ENCODE measurements at places on chromosomes 12 and 14. TPM values are rescaled to one million over a fixed set of nuclear protein-coding genes. Genes with fewer than 3 reads are reported as not detected.
A peak's percentile ranks its signal among the peaks of the same experiment; 100 is the strongest.

DNA sequence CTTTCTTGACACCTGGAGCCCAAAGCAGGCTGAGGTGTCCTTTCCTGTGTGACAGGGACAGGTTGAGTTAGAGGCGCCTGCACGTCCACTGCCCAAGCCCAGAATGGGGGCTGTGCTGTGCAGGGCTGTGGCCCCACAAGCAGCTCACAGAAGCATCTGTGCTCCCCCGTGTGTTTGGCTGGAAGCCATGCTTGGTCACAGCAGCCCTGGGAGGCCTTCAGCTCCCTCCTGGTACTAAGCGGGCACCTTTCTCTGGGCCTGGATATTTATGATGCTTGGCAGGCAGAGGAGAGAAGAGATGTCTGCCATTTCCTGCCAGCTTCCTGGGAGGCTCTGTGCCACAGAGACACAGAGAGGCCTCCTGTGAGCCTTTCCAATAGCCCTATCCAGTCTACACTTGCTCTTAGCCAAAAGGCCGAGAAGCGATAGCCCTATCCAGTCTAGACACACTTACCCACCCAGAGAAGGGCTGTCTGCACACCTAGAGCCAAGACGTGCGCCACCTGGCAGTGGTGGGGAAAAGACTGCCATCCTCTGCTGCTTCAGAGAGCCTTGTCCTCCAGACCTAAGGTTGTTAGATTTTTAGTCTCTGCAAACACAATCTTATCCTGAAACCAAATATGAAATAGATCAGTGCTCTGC lies 117.4 kb downstream of the GCH1 start:
- DNase-seq, result no peak

- DNase-seq, result no peak
Observed at GRCh38 chr12:92369056-92369455, 223.4 kb upstream of the BTG1 start.

GRCh38 chr12:128783129-128783574 lies 40.6 kb downstream of the SLC15A4 start:
- DNase-seq, result no peak

GRCh38 chr12:109966546-109966945 lies 29.6 kb downstream of the GIT2 start:
- no peak for DNase-seq

DNA sequence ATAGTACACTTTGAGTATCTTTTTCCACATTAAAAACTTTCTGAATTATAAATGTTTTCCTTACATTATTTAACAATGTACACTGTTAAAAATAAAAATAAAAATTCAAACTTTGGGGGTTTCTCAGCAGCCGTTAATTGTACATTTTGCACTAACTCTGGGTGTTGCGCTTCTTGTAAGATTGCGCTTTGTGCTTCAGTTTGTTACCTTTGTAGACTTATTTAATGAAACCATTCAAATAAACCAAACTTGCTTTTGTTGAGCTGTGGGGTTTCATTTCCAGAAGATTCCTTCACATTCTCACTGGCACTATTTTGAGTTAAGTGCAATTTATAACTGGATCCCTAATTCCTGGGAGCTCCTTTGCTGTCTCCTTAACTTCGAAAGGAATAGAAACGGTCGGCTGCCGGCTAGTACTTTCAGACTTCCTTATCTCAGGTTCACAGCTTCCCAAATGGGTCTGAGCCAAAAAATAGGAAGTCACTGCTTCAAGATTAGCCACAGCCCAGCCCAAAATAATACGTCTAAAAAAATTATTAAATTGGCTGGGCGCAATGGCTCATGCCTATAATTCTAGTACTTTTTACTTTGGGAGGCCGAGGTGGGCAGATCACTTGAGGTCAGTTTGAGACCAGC lies 38.2 kb downstream of the RAD52 start:
- no peak for DNase-seq

GRCh38 chr14:37988472-37988871 lies 219.2 kb upstream of the SSTR1 start:
- DNase-seq, result no peak

DNA sequence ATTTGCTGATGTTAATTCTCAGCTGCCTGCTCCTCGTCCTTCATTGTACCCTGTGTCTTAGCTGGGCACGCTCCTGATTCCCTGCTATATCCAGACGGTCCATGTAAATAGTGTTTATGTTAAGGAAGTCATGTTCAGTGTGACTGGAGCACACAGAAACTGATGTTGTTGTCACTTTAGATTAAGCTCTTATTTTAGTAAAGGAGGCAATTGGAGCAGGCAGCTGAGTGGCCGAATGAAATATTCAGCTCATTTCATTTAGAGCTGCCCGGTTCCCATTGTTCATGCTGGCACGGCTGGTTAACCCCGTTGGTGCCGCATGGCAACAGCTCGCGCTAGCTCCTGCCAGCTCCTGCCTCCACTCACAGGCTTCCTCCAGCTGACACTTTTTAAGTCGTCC lies 446.8 kb upstream of the SOX5 start:
- DNase-seq, result no peak

DNA sequence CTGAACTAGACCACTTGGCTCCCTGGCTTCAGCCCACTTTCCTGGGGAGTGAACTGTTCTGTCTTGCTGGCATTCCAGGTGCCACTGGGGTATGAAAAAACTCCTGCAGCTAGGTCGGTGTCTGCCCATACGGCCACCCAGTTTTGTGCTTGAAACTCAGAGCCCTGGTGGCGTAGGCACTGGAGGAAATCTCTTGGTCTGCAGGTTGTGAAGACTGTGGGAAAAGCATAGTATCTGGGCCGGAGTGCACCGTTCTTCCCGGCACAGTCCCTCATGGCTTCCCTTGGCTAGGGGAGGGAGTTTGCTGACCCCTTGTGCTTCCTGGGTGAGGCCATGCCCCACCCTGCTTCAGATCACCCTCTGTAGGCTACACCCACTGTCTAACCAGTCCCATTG lies 33.8 kb downstream of the TRAFD1 start:
- DNase-seq, result no peak

DNA sequence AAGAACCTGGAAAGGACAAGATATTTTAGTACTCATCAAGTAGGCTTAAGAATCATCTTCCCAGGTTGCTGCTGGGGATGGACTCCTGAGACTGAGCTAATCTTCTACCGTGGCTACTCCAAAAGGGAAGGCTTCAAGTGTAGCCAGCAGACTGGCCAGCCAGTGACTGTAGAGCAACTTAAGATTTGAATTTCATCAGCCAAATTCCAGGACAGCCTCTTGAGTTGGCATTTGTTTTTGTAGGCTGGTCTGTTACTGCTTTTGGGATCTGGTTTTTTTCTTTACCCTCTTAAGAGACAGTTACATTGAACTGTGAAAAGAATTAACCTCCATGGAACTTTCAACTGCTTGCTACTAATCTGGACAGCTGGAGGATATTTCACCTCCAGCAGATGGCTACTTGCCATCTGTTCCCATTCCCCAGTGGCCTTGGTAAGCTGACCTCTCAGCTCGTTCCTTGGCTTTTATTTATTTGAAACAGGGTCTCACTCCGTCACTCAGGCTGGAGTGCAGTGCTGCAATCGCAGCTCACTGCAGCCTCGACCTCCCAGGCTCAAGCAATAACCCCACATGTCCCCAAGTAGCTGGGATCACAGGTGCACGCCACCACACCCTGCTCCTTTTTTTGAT lies 20.7 kb downstream of the VTI1B start:
- peak; percentile 81 for DNase-seq

- DNase-seq, result no peak
Observed at GRCh38 chr12:68403296-68403695, 71.1 kb upstream of the MDM1 start.

DNA sequence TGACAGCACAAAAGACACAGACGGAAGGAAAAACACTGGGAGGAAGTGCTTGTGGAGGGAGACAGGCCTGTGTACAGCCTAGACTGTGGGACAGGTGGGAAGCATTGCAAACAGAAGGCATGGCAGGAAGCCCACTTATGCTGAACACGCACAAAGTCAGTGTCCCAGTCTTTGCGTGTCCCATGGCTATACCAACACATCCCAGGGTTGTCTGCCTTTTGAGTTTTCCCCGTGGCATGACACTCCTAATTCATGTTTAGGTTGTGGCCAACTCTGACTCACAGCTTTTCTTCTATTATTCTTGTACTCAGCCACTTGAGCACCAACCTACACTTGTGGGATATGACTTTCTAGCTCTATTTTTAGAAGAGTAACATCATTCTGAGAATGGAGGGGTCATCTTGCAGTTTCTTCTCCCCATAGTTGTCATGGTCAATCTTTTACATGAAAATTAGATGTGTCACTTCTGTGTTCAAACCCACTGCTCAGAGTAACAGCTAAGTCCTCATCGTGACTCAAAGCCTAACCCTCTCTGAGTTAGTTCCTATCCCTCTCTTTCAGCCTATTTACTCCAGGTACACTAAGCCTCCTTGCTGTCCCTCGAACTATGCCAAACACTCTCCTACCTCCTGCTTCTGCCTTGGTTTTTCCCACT lies 27.5 kb upstream of the JPH4 start:
- no peak for DNase-seq

DNA sequence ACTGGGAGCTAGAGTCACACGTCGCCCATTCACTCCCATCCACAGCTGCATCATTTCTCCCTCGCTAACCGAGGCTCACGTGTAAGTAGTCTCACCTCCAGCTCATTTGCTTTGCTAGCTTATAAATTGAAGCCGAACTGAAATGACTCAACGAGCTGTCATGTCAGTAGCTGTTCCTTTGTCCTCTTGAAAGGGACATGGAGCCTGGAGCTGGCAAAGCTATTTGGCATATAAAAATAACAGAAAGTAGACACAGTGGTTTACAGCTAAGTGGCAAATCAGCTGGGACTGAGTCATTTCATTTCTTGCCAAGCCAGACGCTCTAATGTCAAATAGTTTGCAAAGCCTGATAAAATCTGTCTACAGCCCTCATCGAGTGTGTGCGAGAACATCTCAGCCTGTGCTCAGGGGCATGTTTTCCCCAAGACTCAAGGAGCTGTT lies 114.4 kb upstream of the TMEM233 start:
- DNase-seq, result peak; percentile 67

GRCh38 chr14:87175175-87175574 lies 817.8 kb downstream of the GALC start:
- no peak for DNase-seq

GRCh38 chr12:107912421-107913004 lies 138.0 kb downstream of the ASCL4 start:
- DNase-seq, result peak; percentile 81

DNA sequence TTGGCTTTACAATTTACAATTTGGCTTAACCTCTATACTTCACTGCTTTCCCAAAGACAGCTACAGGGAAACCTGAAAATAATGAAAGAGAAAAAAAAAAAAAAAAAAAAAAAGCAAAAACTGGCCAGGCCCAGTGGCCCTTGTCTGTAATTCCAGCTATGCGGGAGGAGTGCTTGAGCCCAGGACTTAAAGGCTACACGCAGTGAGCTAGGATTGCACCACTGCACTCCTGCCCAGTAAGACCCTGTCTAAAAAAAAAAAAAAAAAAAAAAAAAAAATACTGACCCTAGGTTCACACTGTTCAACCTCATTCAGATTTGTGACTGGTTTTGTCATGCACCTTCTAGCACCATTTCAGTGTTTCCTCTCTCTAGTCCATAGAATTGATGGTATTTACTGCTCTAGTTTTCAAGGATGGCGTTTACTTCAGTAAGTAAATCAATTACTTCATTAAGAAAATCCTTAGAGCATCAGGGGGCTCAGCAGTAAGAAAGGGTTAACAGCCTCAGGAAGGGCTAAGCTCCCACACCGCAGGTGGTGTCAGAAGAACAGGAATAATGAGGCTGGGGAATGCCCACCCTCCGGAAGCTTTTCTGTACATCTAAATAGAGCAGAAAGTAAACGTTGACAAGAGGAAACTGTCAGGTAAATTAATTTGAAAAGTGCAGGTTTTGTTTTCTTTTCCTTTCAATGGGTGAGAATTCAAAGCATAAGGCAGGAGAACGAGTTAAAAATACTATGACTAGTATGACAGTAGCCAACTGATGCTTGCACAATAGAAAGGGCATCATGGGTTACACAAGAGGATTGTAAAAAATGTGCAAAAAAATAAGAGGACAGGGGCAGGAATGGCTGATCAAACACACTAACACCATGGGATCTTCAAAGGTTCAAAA lies 115.0 kb upstream of the MDM1 start:
- DNase-seq, result peak; percentile 5

- no peak for DNase-seq
Observed at GRCh38 chr12:76455582-76456345, 103.8 kb downstream of the OSBPL8 start.

DNA sequence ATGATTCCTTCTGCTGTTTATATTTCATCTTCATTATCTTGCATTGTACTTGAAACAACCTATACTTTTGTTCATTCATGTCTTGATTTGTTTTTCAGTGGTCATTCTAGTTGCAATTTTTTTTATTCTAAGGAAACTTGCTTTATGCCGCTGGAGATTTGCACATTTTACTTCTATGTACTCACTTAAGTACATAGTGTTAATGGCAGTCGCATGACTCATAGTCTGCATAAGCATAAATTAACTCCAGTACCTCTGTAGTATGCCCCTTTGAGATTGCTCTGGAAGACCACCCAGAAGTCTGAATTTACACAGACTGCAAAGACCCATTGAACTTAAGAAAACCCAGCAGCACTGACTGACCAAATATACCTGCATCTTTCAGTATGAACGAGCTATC lies 77.0 kb downstream of the MSRB3 start:
- DNase-seq, result no peak

UBR7 gene
- total RNA-seq, result 29.0 TPM

GLT8D2 gene
- total RNA-seq, result 33.9 TPM

HOXC10 gene
- not detected for total RNA-seq

TMEM52B gene
- total RNA-seq, result not detected

TTC6 gene
- total RNA-seq, result 0.13 TPM

ACOT6 gene
- not detected for total RNA-seq

FGF6 gene
- not detected for total RNA-seq

SLC39A5 gene
- not detected for total RNA-seq

GRIN2B gene
- 1.6 TPM for total RNA-seq

SLCO1A2 gene
- total RNA-seq, result not detected

Data from thyroid gland (tissue), 4 donors.